Cardiac ventricle fibroblast (primary cell): ENCODE measurements at places on chromosomes 1 and 21. TPM values are rescaled to one million over a fixed set of nuclear protein-coding genes. Genes with fewer than 3 reads are reported as not detected.

Gene DNALI1
- 3.6 and 4.5 TPM in 2 replicates for total RNA-seq

Gene DDI2
- total RNA-seq, result 13.5 and 13.8 TPM in 2 replicates

Gene SLC19A2
- total RNA-seq, result 11.8 and 12.8 TPM in 2 replicates

Gene CLCN6
- total RNA-seq, result 6.9 and 7.6 TPM in 2 replicates

Gene ZC3H12A
- 2.7 TPM in 2 replicates for total RNA-seq

Gene ZNF683
- not detected in 2 replicates for total RNA-seq

Gene PRAMEF5
- not detected in 2 replicates for total RNA-seq

Gene UBASH3A
- total RNA-seq, result not detected in 2 replicates

Gene GBP6
- total RNA-seq, result not detected in 2 replicates

Gene SLC44A5
- total RNA-seq, result 0.25 and 0.44 TPM in 2 replicates

Gene SHE
- 0.83 and 1.1 TPM in 2 replicates for total RNA-seq

Gene MIXL1
- total RNA-seq, result not detected in 2 replicates

Gene RHOC
- 275 and 292 TPM in 2 replicates for total RNA-seq

Gene SH2D2A
- total RNA-seq, result 0.37 and 0.88 TPM in 2 replicates

Gene IARS2
- total RNA-seq, result 63.2 and 68.3 TPM in 2 replicates

Gene AMY2A
- total RNA-seq, result not detected in 2 replicates
